COLO829 (cell line): ENCODE measurements at places on chromosomes 4 and X.

DNA sequence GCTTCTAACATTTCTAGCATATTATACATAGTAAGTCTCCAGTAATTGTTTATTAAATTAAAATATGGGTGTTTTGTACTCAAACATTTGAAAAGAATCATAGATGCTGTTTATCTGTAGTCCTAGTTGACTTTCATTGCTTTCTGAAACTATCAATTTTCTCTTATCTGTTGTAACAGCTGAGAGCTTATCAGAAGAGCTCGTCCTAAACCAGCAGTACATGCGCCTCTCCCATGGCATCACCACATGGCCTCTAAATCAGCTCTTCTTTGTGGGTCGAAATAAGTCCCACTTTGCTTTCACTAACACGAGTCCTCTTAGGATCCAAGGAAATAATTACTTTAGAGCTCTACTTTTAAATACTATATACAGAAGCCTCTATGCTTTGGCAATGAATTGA lies 55.1 kb downstream of the PPP3CA start:
- no peak for DNase-seq

GRCh38 chr4:36392916-36393315 lies 111.5 kb downstream of the DTHD1 start:
- DNase-seq = no peak

- DNase-seq = no peak
Observed at GRCh38 chr4:56463711-56464110, 3.7 kb upstream of the SRP72 start.

GRCh38 chrX:115023139-115023538 lies 5.7 kb upstream of the IL13RA2 start:
- DNase-seq = peak; percentile 84

GRCh38 chr4:173328236-173328901 lies 5.8 kb downstream of the HMGB2 start:
- DNase-seq = no peak

GRCh38 chr4:158863296-158863695 lies 94.5 kb downstream of the FNIP2 start:
- DNase-seq = no peak

DNA sequence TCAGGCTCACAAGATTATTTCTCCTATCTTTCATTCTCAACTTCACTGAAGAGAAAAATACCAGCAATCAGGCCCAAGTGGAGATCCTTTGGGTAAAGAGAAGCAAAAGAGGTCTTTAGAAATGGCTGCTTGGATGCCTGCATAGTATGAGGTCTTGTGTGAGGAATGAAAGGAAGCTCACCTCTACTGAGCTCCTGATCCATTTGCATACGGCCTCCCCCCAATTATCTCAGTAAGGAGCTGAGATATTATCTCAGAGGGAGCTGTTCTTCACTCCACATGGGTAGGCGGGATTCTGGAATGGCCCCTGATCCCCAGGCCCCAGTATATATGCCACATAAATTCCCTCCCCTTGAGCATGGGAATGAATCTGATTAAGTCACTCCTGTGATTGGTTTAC lies 75.8 kb downstream of the EVC2 start:
- no peak for DNase-seq

GRCh38 chrX:122625821-122626220 lies 558.3 kb upstream of the GRIA3 start:
- peak; percentile 2 for DNase-seq

GRCh38 chr4:10460313-10461047 lies 3.3 kb upstream of the ZNF518B start:
- DNase-seq = no peak

GRCh38 chr4:107631560-107631959 lies 88.5 kb downstream of the PAPSS1 start:
- no peak for DNase-seq

DNA sequence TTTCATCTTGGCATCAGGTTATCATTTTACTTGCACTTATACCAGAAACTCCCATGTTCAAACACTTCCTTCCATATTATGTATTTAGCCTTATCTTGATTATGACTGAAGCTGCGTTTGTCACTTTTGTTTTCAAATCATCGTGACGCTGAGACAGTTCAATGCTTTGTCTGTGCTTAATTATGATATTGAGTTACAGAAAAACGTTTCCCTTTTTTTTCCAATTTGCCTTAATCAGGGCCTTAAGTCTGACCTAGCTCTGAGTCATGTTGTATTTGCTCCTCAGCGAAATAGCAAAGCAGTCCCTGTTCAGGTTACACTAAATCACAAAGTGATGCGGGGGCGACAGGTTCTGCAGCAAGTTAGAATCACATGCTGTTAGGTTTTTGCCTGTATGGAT lies 254.7 kb downstream of the AFF2 start:
- DNase-seq = no peak

GRCh38 chr4:38084877-38085711 lies 124.9 kb downstream of the PTTG2 start:
- DNase-seq = no peak

DNA sequence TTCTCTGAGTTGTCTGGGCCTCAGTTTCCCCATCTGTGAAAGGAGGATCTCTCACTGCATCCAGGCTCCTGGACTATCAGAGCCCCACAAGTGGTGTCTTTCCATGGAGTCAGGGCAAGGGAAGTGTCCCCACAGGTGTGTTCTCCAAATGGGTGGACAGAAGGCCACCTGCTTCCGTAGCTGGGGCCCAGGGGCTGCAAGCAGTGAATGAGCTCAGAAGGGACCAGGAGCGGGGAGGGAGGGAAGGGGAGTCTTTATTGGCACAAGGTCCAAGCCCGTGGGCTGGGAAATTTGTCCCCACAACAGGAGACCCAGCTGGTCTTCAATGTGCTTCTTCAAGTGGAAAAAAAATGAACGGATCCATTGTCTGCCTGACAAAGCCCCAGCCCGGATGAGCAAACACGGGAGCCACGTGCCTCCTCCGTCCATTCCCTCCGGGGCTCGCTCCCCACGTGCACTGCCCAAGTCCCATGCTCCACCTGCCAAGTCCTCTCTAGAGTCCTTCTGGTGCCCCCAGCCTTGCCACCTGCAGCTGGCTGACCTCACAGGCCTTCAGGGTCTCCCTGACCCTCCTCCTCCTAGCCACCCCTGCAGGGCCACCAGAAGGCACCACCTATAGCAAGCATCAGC lies 72.0 kb downstream of the JAKMIP1 start:
- no peak for DNase-seq

- DNase-seq = no peak
Observed at GRCh38 chr4:2359591-2360395, 58.7 kb downstream of the ZFYVE28 start.

GRCh38 chr4:53476232-53477037 lies 99.0 kb downstream of the FIP1L1 start:
- no peak for DNase-seq

GRCh38 chr4:129092631-129093190 lies 628 bp downstream of the SCLT1 start:
- DNase-seq = peak; percentile 27

DNA sequence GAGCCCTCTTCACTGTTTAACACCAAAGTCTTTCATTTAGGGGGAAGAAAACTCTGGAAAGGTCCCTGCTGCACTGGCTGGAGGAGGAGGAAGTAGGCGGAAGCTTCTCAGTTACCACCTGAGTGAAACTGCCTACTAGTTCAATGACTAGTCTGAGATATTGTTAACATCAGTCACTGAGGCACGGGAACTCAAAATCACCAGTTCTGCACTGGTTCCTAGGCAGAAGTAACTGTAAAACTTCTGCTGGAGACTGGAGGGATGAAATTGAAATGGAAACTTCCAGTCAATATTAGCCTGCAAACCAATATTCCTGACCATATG lies 178.3 kb downstream of the SNCA start:
- DNase-seq = no peak
